ENCODE measurements at places on chromosomes 2 and 18.

DNA sequence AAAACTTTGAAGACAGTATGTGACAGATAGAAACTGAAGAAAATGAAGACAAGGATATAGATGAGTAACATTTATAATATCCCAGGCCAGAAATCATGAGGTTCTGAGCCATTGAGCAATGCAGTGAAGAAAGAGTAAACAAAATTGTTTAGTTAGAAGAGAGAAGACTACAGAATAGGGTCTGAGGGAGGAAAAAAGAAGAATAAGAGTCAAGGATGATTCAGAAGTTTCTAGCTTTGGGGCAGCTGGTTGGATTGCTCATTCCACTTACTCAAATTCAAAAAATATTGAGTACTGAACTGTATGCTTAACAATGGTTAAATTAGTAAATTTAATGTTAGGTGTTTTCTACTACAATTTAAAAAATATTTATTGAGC is 155.0 kb upstream of the OTX1 start:
- DNase-seq, result no peak

- DNase-seq, result no peak
Observed at GRCh38 chr2:7467782-7468447, 550.7 kb downstream of the RNF144A start.

GRCh38 chr2:230023313-230023712 is 45.4 kb downstream of the SLC16A14 start:
- DNase-seq, result no peak

- no peak for DNase-seq
Observed at GRCh38 chr18:36454848-36455458, 157.4 kb downstream of the FHOD3 start.

- DNase-seq, result no peak
Observed at GRCh38 chr2:8154936-8155335, 526.9 kb upstream of the ID2 start.

DNA sequence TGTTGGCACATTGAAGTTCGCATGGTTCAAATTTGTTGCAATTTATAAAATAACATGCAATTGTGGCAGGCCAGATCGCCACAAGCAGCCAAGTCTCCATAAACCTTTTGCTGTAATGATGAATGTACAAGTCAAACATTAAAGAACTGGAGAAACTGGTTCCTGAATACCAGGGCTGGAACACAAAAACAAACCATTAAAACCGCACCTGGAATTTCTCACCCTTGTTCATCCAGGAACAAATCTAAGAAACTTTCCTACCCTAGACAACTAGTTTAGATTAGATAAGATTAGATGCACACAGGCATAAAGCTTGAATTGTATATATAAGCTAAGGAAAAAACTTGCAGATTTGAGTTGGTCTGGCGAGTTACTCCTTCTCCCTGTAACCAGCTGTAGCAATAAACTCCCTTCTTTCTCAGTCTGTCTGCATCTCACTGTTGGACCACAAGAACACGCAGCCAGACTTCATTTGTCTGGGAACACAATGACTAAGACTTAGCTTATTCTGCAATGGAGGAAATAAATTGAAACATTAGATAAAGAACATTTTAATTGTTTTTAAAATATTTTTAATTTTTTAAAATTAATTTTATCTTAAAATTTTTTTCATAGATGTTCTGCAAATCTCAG is 1835.5 kb upstream of the LRRTM1 start:
- no peak for DNase-seq

GRCh38 chr2:146762786-146763185 is 1082.0 kb upstream of the ACVR2A start:
- no peak for DNase-seq

DNA sequence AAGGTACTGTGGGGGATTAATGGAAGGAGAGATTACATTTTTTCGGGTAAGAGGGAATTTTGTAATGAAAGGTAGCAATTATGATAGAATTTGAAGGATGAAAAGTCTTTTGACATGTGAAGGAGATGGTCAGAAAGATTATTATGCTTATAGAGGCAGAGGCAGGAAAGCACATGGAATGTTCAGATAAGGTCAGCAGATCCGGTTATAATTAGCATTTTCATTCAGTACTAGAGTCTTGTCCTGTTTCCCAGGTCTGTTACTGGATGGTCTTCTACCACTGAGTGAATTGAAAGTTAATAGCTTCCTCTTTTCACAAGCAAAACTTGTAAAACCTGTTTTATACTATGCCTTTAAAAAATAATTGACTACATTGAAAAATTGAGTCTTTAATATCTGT is 116.9 kb downstream of the PHLPP1 start:
- DNase-seq, result no peak

DNA sequence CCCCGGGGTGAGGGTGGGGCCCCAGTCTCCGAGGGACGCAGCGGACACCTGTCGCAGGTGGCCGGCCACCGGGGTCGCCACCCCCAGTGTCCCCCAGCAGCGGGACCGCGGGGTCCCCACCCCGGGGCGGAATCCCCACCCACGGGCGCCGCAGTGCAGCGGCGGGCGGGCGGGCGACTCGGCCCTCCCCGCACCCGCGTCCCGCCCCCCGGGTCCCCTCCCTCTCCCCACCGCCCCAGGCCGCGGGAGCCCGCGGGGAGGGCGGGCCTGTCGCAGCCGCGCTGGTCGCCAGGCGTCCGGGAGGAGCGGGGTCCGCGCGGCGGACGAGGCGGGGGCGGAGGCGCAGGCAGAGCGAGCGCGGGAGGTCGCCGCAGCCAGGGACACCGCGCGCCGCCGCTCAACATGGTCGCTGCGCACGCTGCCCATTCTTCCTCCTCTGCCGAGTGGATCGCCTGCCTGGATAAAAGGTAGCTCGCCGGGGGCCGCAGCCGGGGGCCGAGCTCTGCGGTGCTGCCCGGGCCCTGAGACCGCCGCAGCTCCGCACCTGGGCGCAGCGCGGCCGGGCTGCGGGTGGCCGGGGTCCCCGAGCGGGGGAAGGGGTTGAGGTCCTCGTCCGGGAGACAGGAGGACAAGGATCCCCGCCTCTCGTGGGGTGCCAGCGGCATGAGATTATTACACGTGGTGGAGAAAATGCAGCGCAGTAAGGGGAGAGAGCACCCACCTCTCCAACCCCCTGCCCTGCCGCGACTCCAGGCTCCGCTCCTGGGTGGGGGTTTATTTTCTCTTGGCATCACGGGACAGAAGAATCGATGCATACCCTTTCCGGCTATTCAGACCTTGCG is at the start of gene RAPGEF4:
Gene RAPGEF4 (plus strand): TSS at position 264 of the 842 bp plus-strand sequence. CDS start 139 bp downstream, at position 403.
- peak; percentile 84 for DNase-seq

DNA sequence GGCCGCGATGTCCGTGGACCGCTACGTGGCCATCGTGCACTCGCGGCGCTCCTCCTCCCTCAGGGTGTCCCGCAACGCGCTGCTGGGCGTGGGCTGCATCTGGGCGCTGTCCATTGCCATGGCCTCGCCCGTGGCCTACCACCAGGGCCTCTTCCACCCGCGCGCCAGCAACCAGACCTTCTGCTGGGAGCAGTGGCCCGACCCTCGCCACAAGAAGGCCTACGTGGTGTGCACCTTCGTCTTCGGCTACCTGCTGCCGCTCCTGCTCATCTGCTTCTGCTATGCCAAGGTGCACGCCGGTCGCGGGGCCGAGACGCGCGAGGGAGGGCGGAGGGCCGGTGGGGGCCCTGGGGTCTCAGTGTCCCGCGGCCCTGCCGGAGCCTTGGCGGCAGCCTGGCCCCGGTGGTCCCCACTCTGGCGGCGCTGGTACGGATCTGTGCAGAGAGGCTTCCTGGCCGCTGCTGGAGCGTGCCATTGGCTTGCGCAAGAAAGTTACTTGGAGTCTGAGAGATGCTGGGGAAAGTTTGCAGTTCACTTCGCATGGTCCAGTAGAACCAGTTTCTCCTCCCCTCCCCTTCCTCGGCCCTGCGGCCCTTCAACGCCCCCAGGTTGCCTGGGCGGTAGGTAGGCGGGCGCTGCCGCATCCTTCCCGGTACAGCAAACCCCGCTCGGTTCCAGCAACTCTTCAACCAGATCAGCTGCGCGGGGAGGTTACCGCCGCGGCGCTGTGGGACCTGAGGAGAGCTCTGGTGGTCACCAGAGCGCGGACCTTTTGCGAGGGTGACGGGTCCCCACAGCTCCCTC is 1.5 kb downstream of the GALR1 start:
- DNase-seq, result peak; percentile 33

DNA sequence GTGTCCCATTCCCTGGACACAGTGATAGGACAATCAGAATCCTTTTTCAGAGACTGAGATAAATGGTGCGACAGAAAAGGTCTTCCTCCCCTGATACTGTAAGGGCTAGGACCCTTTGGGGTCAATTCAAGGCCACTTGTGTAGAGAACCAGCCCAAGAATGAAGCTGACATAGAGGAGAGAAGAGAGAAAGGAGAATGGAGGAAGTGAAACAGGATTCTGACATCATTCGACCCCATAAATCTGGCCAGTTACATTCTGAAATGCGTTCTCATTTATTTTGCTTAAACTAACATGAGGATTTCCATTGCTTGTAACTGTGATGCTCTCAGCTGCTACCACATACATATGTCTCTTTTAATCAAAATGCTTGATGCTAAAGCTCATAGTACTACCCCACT is 148.1 kb downstream of the TMEM163 start:
- DNase-seq, result no peak

DNA sequence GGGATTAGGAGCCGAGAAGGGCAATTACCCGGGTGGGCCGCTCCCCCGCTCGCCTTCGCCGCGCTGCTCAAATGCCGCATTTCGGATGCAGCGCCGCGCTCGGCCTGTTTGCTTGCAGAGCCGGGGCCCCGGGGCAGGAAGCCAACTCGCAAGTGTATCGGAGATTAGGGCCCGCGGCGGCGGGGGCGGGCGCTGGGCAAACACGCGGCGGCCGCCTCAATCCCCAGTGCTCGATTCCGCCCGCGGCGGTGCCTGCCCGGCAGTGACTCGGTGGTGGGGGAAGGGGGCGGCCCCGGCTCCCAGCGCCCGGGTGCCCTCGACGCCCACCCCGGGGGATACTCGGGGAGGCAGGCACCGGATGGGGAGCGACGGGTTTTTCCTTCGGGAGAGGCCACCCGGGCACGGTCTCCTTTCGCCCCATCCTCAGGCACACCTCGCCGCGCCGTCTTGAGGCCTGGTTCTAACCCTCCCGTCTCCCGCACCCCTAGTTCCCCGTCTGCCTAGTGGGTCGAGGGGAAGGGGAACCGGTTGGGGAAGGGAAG is 26.6 kb upstream of the NOTO start:
- peak; percentile 84 for DNase-seq

GRCh38 chr2:9169349-9170107 is 37.1 kb upstream of the ASAP2 start:
- DNase-seq, result no peak

- no peak for DNase-seq
Observed at GRCh38 chr2:70901227-70902066, 34.3 kb upstream of the ATP6V1B1 start.

DNA sequence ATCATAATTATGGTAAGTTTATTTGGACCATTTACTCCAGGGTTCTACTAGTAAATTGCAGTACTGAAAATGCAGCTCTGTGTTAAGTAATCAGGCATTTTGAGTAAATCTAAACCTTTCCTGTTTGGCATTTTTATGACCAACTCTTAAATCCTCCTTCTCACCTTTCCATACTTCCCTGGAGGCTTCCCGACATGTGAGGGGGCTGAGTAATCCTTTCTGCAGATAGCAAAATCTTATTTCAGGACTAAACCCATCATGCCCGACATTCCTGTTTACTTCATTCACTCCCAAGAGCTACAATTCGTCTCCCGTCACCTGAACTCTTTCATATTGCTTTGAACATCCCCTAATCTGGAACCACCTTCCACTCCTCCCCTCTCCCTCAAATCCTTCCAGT is 296.6 kb downstream of the IKZF2 start:
- no peak for DNase-seq

- no peak for DNase-seq
Observed at GRCh38 chr2:156443089-156443488, 6.9 kb downstream of the GPD2 start.

DNA sequence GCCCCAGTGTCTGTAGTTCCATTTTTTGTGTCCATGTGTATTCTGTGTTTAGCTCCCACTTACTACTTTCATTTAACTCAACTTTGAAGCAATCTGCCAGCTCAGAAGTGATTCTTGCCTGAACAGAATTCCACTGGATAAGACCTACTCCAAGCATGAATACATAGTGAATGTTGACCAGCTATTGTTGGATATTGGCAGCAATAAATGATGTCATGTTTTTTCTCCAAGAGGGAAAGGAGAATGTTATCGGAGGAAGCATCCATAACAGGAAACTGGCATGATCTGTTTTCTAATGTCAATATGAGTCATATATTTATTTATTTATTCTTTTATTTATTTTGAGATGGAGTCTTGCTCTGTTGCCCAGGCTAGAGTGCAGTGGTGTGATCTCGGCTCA is 36.8 kb upstream of the TRAPPC8 start:
- DNase-seq, result no peak

- DNase-seq, result no peak
Observed at GRCh38 chr2:18284331-18284730, 276.1 kb downstream of the RDH14 start.

- no peak for DNase-seq
Observed at GRCh38 chr2:103739186-103739585, 977.4 kb downstream of the TMEM182 start.

GRCh38 chr2:71544919-71545571 is 91.7 kb downstream of the DYSF start:
- DNase-seq, result no peak

DNA sequence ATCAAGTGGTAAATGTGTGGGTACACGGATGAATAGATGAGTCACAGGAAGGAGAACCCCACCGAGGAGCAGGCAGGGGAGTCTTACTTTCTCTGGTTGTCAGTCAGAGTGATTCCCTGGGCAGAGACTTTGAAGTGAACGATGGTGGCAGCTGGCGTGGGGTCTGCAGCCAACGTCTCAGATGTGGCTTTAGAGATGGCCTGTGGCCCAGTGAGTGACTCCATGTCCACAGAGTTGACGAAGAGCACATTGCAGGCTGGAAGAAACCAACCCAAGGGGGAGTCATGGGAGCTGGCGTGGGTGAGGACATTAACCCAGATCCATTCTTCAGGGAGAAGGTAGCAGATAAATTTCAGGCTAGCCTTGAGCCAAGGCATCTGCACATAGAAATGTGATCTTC is 193.1 kb downstream of the TNS1 start:
- no peak for DNase-seq

GRCh38 chr2:44112096-44112495 is 56.6 kb upstream of the PPM1B start:
- no peak for DNase-seq

- DNase-seq, result no peak
Observed at GRCh38 chr18:65146482-65147021, 604.3 kb upstream of the CDH7 start.

- no peak for DNase-seq
Observed at GRCh38 chr2:44245083-44245861, 30.0 kb upstream of the SLC3A1 start.

Data from D341Med (cell line).